Fibroblast of skin of abdomen (primary cell): ENCODE measurements at places on chromosomes 4 and X.

DNA sequence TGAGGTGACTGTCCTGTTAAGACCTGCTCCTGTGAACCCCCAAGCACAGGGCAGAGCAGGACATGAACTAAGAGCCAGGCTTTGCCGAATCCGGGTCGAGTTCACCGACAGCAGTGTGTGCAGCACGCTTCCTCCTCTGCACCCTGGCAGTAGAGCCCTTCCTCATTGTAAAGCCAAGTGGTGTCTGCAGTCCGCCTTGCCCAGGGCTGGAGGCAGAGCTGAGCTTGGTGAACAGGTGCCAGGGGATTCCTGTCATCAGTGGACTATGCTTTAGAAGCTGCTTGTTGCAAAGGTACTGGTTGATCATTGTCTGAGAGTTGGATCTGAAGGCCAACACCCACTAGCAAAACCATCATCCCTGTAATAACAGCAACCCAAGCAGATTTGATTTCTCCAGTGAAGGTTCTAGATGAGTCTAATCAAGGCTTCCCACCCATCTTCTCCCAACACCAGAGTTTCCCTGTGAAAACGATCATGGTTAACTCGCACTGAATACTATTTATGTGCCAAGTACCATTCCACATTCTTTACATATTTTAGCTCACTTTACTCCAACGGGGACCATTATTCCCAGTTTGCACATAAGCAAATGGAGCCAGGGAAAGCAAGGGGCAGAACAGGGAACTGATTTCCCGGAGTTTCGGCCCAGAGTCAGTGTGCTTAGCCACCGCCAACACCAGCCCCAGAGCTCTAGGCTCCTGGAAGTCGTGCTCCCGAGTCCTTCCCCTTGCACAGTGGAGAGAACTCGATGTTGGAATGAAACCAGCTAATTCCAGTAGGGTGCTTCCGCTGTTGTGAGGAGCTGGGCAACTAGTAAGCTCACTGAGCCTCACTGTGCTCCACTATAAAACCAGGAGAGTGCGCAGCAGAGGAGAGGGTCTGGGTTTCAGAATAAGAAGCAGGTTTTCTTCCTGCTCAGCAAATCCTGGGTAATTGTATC, 1.4 kb upstream of the SLC34A2 start:
- no peak for DNase-seq

DNA sequence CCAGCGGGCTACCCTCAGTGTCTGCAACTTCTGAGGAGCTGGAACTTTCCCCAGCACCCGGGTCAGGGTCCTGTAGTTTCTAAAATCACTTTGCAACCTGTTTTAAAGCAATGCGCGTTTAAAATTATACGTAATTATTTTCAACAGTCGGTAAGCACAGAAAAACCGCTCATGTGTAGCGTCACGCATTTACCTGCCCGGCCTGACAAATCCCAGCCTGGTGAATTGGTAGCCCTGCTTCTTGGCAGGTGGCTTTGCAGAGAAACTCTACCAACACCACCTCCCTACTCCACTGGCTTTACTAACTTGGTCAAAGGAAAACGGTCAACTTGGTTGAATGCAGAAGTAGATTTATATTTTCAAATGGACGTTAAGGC, 640 bp downstream of the BANK1 start:
- DNase-seq = no peak

GRCh38 chrX:3526071-3526470, 179.6 kb upstream of the MXRA5 start:
- DNase-seq = peak; percentile 81

GRCh38 chr4:94960708-94961107, 203.0 kb downstream of the BMPR1B start:
- no peak for DNase-seq
